ENCODE measurements at places on chromosomes 16 and 17.

DNA sequence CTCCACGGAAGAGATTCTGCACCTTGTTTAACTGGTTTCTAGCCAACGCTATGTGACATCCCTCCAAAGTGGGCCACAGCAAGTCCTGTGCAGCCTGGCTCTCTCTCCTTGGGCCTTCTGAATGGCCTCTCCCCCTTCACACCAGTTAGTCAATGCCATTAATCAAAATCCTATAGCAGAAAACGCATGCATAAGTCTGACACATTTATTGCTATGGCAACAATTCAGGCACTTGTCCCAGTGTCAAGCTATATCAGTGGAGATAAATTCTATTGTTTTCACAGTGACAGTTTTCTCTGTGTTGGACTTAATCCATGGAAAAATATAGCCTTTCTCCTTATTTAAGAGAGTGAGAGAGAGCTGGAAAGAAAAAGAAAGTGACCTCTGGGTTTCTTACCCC lies 87.2 kb upstream of the TOX3 start:
- no peak for DNase-seq

DNA sequence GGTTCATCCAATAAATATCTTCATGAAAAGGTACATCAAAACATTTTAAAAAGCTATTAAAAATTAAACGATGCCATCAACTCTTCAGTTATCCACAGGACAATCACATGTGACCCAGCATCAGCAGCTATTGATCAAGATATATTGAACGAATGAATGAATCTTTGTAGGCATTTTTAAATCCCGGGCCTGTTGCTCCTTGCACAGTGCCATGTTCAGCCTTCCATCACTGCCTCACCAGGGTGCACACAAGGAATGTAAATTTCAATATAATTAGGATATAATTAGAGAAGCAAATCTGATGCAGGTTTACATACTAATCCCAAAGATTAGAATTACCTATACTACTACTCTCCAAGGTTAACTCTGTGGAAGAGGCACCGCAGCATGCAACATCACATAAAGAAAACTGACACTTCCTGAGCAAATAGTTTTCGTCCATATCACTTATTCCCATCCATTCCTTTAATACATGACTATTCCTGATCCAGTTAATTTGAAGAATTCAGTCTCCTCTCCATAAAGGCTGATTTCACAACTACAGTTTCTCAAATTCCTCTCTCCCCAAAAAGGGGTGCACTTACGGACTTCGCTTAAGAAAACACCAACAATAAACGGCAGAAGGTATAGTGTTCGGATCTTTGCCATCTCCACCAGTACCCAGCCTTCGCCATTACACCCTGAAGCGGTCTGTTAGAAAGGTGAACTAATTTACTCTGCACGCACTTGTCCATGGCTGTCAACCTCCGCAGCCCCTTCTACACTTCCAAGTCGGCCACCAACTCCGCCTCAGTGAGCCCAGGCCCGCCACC lies 938 bp downstream of the NCOR1 start:
- DNase-seq: no peak

DNA sequence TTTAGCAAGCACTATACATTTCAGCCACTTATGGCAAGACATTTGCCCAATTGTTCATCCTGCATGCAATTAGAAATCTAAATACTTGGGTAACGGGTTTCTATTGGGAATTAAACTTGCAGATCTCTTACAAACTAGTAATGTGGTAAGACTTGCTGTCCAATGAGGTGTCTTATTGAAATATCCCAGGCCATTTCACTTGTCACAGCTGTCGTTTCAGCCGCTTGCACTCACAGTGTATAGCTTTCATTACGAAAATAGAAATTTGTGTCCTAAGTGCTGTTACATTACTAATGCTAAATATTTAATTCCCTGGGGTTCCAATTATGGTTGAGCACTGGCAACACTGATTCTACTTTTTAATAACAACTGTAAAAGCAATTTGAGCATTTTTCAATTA lies 40.3 kb upstream of the IRX5 start:
- no peak for DNase-seq

DNA sequence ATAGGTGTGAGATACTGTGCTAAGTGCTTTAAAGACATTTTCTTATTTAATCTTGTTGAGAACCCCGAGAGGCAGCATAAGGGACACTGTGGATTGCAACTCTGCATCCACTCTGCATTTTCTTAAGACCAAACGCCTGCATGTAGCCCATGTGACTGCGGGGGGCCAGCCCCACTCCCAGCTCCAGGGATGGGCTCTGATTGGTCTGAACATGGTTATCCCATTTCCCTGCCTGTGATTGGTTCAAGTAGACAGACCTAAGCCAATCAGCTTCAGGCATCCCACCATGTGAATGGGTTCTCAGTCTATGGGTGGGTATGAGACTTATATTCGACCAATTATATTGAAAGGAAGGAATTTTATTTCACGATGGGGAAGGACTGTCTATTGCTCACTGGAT lies 33.2 kb upstream of the USP7 start:
- no peak for DNase-seq

Data from AG04450 (cell line).